ENCODE measurements at places on chromosomes 3 and 15.
A peak's percentile ranks its signal among the peaks of the same experiment; 100 is the strongest.

DNA sequence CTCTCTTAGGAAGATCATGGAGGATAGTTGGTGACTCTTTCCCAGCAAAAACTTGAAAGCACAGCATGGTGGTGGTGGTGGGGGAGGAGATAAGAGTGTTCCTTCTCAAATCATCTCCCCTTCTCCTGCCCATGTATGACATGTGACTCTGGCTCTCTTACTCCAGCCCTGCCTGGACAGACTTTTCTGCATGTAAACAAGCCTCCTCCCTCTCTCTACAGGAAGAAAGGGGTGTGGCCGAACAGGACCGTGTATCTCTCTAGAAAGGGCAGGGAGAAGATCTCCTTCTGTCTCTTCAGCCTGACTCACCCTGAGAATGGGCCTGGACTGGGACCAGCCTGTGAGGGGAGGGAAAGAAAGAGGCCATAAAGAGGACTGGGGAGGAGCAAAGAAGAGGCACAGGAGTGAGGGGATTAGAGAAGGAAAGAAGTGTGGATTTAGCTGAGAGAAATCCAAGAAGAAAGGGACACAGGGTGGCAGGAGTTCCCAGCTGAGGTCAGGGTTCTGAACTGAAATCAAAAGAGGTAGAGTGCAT lies 1.5 kb downstream of the CELF6 start:
- no peak for DNase-seq

DNA sequence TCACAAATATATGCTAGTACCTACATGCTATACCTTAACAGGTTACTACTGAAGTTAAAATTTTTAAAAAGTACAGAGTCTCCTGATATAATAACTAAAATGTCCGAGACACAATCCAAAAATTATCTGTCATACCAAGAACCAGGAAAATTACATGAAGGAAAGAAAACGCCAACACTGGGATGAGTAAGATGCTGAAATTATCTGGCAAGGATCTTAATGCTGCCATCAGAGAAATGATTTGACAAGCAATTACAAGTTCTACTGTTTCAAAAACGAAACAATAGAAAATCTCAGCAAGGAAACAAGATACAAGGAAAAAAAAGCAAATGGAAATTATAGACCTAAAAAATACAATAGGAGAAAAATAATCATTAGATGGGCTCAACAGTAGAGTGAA lies 92.5 kb downstream of the UBE3A start:
- DNase-seq = no peak

- no peak for DNase-seq
Measured at GRCh38 chr15:51285399-51285798, 53.0 kb downstream of the CYP19A1 start.

DNA sequence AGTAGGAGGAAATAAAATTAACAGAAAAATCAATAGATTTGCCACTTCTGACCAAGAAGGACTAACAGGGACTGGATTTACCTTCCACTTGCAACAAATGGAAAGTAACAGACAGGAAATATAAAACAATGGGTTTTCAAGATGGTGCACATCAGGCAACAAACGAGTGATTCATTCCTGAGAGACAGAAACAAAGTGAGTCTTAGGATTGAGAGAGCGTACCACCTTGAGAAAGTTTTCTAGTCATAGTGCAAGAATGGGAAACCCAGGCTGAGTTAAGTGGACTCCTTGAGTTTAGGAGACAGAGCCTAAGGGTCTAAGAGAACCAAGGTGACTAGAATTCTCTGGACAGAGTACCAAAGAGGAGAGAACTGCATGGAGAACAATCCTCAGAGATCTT lies 101.7 kb downstream of the PPP2R3A start:
- DNase-seq = no peak

DNA sequence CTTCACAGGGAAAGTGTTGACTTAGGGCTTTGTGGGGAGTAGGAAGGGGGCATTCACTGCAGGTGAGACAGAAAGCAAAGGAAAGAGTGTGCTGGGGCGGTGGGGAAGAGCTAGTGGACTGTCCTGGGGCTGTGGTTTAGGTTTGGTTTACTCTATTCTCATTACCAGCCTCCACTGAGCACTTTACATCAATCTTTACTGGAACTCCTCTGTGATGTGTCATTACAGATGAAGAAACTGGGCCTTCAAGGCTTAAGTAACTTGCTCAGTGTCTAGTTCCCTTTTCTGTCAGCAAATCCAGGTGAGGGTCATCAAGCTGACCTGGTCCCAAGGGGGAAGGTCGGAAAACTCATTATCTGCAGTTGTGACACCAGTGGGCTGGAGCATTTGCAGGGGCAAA lies 120.2 kb upstream of the PFN2 start:
- no peak for DNase-seq

DNA sequence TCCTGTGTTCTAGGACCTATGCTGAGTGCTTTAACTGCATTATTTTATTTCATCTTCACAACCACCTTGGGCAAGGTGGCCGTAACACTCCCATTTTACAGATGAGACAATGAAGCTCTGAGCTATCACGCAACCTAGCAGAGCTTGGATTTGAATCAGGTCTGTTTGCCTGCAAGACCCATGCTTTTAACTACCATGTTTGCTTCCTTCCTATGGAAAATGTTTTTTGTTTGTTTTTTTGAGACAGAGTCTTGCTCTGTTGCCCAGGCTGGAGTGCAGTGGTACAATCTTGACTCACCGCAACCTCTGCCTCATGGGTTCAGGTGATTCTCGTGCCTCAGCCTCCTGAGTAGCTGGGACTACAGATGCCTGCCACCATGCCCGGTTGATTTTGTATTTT lies 24.7 kb upstream of the HERC1 start:
- no peak for DNase-seq

DNA sequence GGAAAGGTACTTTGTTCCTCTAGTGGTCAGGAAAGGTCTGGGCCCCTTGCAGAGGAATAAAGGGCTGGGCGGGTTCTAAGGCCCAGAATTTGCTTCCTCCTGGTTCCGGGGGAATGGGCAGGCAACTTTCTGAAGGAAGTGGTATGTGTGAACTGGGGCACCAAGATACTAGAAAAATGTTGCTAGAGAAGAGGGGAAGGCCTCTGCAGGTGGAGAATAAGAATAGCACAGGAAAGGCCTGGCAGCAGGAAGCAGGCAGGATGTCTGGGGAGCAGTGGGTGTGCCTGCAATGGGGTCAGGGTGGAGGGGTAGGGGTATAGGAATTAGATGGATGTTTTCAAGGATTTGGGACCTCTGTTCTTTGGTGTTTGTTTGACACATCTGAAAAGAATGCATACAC lies 2.0 kb downstream of the SLC22A13 start:
- DNase-seq = no peak

GRCh38 chr15:40930430-40931299 lies 1.5 kb downstream of the DLL4 start:
- no peak for DNase-seq

- DNase-seq = no peak
Measured at GRCh38 chr3:59818919-59819300, 769.1 kb upstream of the CFAP20DC start.

DNA sequence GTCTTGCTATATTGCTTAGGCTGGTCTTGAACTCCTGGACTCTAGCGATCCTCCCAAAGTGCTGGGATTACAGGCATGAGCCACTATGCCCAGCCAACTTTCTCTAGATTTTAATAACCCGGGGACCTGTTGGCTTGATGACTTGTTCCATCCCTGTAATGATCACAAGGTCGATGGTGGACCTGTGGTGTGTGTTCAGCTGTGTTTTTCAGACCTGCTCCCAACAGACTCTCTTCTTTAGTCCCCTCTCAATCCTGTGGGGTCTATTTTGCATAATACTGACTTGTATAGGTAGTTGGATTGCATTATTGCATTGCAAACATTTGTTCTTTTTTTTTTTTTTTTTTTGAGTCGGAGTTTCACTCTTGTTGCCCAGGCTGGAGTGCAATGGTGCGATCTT lies 1.9 kb downstream of the MAP2K1 start:
- DNase-seq = no peak

GRCh38 chr3:184320104-184320445 lies 5.7 kb downstream of the EIF4G1 start:
- DNase-seq = peak; percentile 85

- DNase-seq = no peak
Measured at GRCh38 chr3:57731311-57731710, 24.8 kb upstream of the SLMAP start.

- no peak for DNase-seq
Measured at GRCh38 chr3:126880901-126881300, 102.0 kb upstream of the PLXNA1 start.

DNA sequence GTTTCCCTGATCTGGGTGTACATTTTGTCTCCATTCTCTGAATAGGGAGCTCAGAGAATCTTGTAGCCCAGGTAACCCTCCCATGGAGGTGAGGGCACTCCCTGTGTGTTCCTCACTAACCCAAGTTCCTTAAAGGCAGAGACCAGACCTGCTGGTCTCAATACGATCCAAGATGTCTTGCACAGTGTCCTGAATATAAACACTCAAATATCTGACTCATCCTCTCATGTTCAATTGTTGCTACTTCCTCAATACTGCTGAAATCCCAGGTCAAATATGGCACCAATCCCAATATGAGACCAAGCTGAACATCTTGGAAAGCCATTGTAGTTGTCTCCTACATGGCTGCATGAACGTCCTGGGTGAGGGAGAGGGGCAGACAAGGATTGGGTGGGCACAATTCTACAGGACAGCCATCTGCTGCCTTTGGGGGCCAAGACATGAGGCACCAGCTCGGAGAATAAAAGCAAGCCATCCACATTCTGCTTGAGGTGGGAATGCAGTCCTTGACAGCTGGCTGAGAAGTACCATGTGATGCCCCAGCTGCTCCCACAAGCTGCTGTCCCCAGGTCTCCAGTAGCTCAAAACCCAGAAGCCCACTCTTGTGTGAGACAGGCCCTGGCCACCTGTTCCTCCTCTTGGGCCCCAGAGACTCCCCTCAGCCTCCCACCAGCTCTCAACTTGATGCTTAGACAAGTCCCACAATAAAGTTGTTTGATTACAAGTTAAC lies 18.2 kb downstream of the TBC1D2B start:
- no peak for DNase-seq

DNA sequence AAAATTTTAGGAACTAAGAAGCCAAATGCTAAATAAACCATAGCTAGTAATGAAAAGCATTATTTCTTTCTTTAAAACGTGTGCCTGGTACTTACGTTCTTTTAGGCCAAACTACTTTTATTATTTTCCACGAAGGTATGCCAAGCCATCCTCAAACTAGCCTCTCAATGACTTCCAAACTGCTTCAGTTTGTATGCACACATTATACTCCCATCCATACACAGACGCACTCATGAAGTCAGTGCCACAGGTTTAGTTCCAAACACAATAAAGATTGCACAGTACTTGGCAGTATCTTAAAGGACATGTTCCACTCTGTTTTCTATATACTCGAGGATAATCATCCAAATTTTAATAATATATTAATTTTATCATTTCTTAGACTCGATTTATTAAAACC lies 609.2 kb upstream of the ZNF385D start:
- DNase-seq = no peak

- DNase-seq = no peak
Measured at GRCh38 chr3:4222574-4223175, 80.5 kb upstream of the SETMAR start.

GRCh38 chr15:93159930-93160329 lies 70.9 kb upstream of the RGMA start:
- no peak for DNase-seq

GRCh38 chr3:54476891-54477290 lies 354.5 kb downstream of the CACNA2D3 start:
- DNase-seq = no peak

- no peak for DNase-seq
Measured at GRCh38 chr15:37016231-37016630, 84.1 kb downstream of the MEIS2 start.

DNA sequence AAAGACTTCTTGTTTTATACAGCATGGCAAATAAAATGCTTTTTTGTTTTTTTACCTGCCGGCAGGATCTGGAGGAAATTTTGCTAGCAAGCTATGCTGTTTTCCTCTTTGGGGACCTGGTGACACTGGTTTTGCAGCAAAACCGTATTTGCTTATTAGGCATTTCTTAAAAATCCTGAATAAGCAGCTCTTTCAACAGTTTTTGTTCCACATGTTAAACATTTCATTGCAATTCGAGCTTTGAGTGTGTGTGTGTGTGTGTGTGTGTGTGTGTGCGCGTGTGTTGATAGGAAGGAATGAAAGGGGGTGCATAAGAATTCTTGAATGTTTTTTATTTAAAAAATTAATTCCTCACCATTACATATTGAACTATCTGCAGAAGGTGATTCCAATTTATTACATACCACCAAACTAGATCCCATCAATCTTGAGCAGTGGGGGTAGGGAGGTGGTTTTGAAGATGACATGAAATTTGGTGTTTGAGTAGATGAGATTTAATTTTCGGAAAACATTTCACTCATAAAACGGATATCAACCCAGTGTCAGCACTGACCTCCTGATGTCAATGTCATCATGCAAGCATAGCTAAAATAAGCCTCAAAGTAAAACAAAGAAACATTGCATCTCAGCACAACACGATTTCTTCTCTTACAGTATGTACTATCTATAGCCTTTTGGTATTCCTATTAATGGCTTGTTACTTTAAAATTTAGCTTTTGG lies 17.3 kb downstream of the ZBTB38 start:
- no peak for DNase-seq

- no peak for DNase-seq
Measured at GRCh38 chr3:17518189-17519059, 224.0 kb downstream of the TBC1D5 start.

DNA sequence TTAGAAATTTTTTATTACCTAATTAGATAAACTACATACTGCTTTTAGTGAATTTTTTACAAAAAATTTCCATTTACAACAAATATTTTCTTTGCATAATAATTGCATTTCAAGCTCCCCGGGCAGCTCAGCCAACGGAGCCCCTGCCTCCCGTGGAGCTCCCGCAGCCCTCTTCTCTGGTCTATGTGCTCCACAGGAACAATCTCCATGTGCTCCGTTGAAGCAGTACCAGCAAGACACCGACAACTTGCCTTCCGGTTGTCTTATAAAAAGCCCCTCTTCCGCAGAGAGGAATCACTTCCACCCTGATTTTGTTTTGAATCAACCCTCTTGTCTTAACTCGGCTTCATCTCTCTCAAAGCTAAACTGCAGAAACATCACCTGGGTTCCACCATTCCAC lies 46.9 kb upstream of the CHD2 start:
- DNase-seq = no peak

- no peak for DNase-seq
Measured at GRCh38 chr15:101501703-101502373, 12.3 kb upstream of the PCSK6 start.

DNA sequence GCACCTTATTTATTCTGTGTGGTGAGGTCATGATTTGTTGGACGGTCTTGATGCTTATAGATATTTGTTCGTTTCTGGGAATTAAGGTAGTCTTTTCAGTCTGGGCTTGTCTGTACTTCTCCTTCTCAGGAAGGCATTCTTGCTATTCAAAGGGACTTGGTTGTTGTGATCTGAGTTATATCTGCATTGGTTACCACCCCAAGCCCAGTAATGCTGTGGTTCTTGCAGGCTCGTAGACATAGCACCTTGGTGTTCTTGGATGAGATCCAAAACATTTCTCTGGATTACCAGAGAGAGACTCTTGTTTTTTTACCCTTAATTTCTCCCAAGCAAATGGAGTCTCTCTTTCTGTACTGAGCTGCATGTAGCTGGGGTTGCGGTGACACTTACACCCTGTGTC lies 128.0 kb upstream of the CBLB start:
- DNase-seq = no peak
